ENCODE measurements at places on chromosomes 5 and 9. TPM values are rescaled to one million over a fixed set of nuclear protein-coding genes. Genes with fewer than 3 reads are reported as not detected.

The HACD4 gene
- 0.75 TPM for total RNA-seq

The DRD1 gene
- not detected for total RNA-seq

The MYO10 gene
- total RNA-seq, result 93.4 TPM

The ANXA2R gene
- 1.2 TPM for total RNA-seq

The ALDOB gene
- total RNA-seq, result not detected

The MCC gene
- 10.8 TPM for total RNA-seq

The FAM221B gene
- total RNA-seq, result 0.19 TPM

The CARD6 gene
- not detected for total RNA-seq

The CDH9 gene
- 0.14 TPM for total RNA-seq

The TBC1D2 gene
- total RNA-seq, result 2.4 TPM

The IFNA2 gene
- total RNA-seq, result not detected

The F12 gene
- 2.3 TPM for total RNA-seq

The CCNI2 gene
- total RNA-seq, result not detected

The IDNK gene
- total RNA-seq, result 2.6 TPM

The CCDC107 gene
- 15.4 TPM for total RNA-seq

The TICAM2 gene
- 1.4 TPM for total RNA-seq

The LPAR1 gene
- 11.3 TPM for total RNA-seq

The ADAMTS13 gene
- total RNA-seq, result 6.0 TPM

The CDKN2A gene
- total RNA-seq, result not detected

The FAM151B gene
- total RNA-seq, result 2.0 TPM

The TEX48 gene
- total RNA-seq, result not detected

The ITK gene
- not detected for total RNA-seq

The STPG3 gene
- 0.26 TPM for total RNA-seq

The GLE1 gene
- total RNA-seq, result 25.8 TPM

The C6 gene
- total RNA-seq, result not detected

The SH3GLB2 gene
- 76.1 TPM for total RNA-seq

The SVEP1 gene
- total RNA-seq, result 1.5 TPM

The CDC20B gene
- total RNA-seq, result not detected

The OR1J4 gene
- total RNA-seq, result not detected

The HMGCR gene
- total RNA-seq, result 321 TPM

The SPRY4 gene
- total RNA-seq, result 42.1 TPM

The QRFP gene
- not detected for total RNA-seq

The KCNN2 gene
- 2.7 TPM for total RNA-seq

The COL27A1 gene
- 15.3 TPM for total RNA-seq

The NIM1K gene
- total RNA-seq, result 0.23 TPM

The FUT7 gene
- total RNA-seq, result 0.14 TPM

The ANKDD1B gene
- 0.20 TPM for total RNA-seq

The C5orf58 gene
- not detected for total RNA-seq

The RGMB gene
- total RNA-seq, result 98.3 TPM

The PCDHB10 gene
- total RNA-seq, result 5.5 TPM
